Activated CD4-positive, alpha-beta memory T cell treated with anti-CD3 and anti-CD28 coated beads for 36 hours (primary cell): ENCODE measurements at places on chromosomes 11 and 22. TPM values are rescaled to one million over a fixed set of nuclear protein-coding genes. Genes with fewer than 3 reads are reported as not detected.

- peak; percentile 21 for DNase-seq
These were observed 1.6 kb downstream of the CPT1A start for GRCh38 chr11:68839911-68840641.

GRCh38 chr11:71964641-71965040 is 34.1 kb upstream of the IL18BP start:
- DNase-seq, result no peak

LRFN4 gene
- total RNA-seq, result 24.6 TPM

GRCh38 chr22:24810043-24810749 is 4.2 kb downstream of the SGSM1 start:
- DNase-seq, result peak; percentile 31

- DNase-seq, result no peak
These were observed 2.0 kb upstream of the PRDM11 start for GRCh38 chr11:45144126-45145082.

DNA sequence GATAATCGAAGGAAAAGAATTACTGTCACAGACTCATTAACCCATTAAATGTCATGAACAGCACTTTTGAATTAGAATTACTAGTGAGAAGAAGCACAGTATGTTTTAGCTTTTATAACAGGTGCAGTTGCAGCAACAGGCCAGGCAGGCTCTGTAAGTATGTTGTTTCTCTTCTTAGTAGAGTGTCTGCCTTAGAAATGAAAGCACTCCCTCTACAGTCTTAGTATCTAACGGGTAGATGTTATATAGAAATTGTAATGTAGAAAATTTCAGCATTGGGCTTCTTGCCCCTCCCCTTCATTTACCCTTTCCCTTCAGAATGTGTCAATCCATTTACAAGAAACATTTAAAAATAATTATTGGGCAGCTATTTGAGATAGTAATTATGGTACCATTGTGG is 87.4 kb downstream of the HIPK3 start:
- no peak for DNase-seq

DNA sequence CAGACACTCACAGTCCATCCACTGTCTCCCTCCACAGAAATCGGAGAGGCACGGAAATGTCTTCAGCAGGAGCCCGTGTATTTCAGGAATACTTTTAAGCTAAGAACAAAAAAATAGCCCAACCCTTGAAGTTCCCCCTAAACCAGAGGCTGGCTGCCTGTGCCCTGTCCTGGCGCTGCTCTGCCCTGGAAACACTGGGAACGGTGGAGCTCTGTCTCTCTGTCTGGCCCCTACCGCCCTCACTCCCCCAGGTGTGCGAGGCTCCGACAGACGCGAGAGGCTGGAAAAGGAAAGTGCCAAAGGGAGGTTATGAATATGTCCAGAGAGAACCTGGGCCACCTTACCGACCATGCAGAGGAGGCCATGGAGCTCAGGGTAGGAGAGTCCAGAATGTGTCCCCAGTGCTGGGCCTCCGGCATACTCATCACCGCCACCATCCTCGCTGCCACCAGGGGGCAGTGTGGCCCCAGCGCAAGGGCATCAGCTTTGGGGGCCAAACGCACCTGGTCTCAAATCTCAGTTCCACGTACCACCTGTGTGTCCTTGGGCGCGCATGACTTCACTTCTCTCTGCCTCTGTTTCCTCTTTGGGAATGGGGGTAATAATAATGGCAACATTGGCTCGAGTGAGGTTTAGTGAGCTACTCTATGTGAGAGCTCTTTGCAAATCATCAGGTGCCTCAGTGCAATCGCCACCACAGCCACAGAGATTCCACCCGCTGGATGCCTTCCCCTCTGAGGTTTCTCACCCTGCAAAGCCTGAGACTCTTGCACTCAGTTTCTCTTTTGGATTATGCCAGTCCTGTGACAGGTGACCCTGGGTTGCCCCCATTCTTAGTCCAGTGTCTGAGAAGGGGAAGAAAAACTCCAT is 10.4 kb upstream of the SLCO2B1 start:
- DNase-seq, result peak; percentile 84

- no peak for DNase-seq
These were observed 151.8 kb downstream of the NAV2 start for GRCh38 chr11:19864141-19865140.

DNA sequence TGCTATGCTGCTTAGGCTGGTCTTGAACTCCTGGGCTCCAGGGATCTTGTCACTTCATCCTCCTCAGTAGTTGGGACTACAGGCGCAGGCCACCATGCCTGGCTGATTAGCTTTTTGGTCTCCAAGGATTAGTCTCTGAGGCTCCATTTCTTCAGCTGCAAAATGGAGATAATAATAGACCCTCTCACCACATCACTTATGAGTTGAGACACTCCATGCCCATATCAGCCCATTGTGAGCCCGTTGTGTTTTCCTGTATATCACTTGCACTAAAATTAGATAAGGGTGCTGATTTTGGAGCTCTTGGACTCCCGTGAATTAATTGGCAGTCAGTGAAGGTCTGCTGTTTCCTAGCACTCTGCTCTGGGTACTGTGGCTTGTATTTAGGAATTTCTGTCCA is 36.0 kb downstream of the DEPDC5 start:
- no peak for DNase-seq

PHOX2A gene
- not detected for total RNA-seq

DNA sequence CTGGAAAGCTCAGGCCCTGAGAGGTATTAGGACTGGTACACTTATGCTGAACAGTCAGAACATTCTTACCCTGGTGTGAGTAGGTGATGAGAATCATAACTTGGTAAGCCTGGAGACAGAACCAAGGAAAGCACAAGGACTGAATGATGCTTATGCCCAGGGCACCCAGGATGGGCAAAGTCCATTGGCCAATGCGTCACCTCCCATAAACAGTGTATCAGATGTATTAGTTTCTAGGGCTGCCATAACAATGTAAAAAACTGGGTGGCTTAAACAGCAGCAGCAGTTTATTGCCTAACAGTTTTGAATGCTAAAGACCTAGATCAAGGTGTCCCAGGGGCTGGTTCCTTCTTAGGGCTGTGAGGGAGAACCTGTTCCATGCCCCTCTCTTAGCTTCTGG is 107.0 kb downstream of the FAR1 start:
- no peak for DNase-seq

- DNase-seq, result no peak
These were observed 80.0 kb downstream of the CD44 start for GRCh38 chr11:35218956-35219355.

GRCh38 chr11:17606233-17607082 is 59.4 kb downstream of the OTOG start:
- no peak for DNase-seq

DNA sequence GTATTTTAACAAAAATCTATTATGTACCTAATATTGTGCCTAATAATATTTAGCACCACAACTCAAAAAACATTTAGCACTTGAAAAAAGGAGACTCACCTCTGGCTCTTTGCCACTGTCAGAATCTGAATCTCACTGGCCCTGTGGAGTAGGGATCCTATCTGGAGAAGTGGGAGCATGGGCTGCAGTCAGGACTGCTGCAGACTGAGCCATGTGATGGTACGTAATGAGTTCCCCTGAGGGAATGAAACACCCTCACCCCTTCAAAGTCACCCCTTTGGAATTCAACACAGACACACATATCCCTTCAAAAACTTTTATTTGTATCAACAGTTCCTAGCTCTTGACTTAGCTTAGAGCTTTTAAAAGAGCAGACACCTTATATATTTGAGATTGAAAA is 6.5 kb downstream of the PTPMT1 start:
- no peak for DNase-seq

DNA sequence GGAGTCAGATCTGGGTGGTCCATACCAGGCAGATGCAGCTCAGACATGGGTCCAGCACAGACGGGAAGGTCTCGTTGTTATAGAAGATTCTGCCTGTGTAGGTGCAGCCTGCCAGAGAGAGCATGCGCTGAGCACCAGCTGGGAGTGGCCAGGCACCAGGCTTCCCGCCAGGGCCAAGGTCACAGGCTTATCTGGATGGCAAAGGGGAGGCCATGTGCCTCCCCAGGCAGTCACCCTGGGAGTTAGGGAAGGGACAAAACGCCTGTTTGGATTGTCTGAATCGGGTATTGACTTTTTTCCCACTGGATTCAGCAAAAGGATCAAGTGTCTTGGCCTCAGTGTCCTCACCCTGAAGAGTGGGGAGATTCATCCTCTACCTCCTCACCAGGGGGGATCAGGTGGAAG is 26.5 kb downstream of the PGA5 start:
- DNase-seq, result no peak

VWCE gene
- total RNA-seq, result 1.1 TPM

DNA sequence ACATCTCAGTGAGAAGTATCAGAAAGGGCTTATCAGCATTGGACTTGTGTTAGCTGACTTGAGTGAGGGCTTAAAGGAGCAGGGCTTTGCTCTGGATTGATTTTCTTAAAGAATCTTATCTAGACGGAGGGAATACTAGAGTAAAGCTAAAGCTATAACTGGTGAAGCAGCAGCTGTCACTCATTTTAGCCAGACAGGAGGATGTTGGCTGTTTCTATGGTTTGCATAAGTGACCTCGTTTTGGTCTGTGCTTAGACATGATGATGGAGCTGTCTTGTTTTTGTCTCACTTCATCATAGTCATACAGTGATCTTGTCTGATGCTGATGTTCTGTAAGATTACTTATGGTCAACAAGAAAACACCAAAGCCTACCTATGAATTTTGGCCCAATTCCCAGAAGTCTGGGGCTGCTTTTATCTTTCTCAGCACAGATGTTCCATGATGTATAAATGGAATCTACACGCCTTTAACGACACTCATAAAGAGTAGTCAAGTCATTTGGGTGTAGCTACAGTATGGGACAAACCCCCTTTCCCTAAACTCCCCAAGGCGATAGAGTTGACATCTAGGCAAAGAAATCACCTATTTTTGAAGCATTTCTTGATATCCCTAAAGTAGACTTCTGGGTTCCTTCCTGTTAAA is 77.5 kb upstream of the UCP3 start:
- no peak for DNase-seq

- no peak for DNase-seq
These were observed 33.7 kb upstream of the APOBEC3A start for GRCh38 chr22:38923463-38924346.

- DNase-seq, result no peak
These were observed 20.1 kb downstream of the GNAZ start for GRCh38 chr22:23090457-23090835.

TPBGL gene
- not detected for total RNA-seq

IL17REL gene
- 0.73 TPM for total RNA-seq

STARD10 gene
- 16.8 TPM for total RNA-seq

OR52W1 gene
- total RNA-seq, result not detected

DNA sequence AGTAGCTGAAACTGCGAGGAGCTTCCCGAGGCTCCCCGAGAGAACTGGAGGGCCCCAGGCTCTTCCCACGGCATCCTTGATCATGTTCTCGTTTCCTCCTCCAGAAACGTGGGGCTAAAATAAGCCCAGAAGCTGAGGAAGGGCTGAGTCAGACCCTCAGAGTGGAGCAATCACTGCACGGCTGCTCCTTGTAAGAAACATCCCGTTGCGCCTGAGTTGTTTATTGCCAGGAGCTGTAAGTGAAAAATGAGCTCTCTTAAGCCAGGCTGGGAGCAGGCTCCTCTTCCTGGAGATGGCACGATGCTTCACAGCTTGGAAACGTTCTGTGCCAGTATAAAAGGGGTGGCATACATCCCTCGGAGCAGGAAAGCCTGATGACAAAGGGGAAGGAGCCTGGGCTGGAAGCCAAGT is 47.3 kb upstream of the SYN3 start:
- DNase-seq, result no peak
